ENCODE measurements at places on chromosomes 3 and 15.

GRCh38 chr15:53872410-53872809, 105.8 kb upstream of the UNC13C start:
- DNase-seq, result no peak

DNA sequence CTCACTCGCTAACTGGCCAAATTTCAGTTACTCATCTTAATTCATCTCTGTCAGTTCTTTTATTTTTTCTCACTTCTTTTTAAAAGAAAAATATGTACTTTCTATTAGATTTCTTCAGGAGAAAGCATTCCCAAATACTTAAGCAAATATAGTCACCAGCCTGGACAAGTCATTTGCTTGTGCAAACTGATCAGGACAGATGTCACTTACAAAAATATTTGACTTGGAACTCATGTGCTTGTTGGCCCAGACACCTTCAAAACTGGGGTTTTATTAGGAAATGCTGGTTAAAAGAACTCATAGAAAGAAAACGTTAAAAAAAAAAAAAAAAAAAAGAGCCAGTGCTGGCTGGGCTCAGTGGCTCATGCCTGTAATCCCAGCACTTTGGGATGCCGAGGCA, 31.3 kb upstream of the FOXP1 start:
- no peak for DNase-seq

- no peak for DNase-seq
Observed at GRCh38 chr3:48215019-48215418, 8.3 kb upstream of the CAMP start.

- no peak for DNase-seq
Observed at GRCh38 chr3:12138044-12138443, 20.7 kb downstream of the TIMP4 start.

DNA sequence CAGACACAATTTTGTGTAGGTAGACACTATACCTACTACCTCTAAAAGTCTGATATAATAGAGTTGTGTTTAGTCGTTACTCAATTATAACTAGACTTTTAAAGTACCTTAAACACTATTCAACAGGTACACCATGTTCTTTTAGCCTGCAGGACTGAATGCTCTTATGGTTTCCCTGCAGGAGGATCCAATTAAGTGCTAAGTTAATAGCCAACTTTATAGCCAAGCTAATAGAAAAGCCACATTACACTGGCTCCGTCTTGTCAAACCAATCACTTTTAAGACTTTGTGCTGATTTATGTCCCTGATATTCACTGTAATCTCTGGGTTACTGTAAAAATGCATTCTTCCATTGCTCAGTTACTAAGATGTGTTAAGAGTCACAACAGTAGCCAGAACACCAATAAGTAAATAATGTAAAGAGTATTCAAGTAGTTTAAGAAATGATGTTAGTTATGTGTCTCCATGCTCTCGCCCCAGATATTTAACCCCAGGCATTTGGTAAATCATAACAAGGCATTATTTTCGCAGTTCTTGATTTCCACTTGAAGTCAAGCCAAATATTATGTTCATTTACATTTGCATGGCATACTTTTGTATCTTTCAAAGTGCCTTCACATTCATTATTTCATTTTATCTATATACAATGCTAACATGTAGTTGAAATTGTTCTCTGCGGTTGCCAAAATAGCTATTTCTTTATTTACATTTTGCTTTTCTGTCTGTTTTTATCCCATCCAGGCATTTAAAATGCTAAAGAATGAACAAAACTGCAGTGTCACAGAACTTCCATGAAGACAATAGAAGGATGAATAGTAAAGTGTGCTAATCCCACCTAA, 42.7 kb upstream of the AP4E1 start:
- DNase-seq, result no peak

GRCh38 chr15:69299451-69299886, 757 bp downstream of the PAQR5 start:
- DNase-seq, result no peak

GRCh38 chr3:2097641-2098191, 950 bp upstream of the CNTN4 start:
- no peak for DNase-seq

DNA sequence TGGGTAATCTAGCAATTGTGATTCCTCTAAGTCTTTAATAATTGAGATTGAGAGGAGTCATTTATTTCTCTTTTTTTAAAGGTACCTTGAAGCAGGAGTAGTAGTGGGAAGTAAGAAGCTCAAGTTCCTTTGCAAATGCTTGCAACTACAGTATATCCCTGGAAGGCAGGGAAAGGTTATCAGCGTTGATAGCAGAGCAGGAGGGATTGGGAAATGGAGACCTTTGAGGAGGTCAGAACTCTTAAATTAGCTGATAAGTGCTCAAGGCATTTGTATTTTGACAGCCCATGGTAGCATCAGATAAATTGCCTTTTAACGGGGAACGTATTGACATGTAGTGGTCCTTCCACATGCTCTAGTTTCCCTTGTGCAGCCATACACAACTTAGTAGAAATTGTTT, 47.7 kb downstream of the MEF2A start:
- no peak for DNase-seq

- DNase-seq, result no peak
Observed at GRCh38 chr3:195542316-195542697, 818 bp downstream of the PPP1R2 start.

DNA sequence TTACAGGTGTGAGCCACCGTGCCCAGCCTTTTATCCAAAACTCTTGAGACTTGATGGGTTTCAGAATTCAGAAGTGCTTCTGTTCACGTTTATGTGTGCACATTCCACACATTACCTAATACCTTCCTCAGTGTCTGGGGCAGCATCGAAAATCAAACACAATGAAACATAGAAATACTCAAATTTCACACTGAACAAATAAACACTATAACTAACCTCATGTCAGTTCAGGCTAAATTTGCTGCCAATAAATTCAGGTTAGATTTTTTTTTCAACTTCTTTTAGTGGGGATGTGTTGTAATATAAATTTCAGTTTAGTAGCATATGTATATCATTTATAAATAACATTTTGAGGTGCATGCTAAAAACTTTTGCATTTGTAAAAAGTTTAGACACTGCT, 2.8 kb downstream of the EIF2AK4 start:
- no peak for DNase-seq
